ENCODE measurements at places on chromosomes 3 and 15.

DNA sequence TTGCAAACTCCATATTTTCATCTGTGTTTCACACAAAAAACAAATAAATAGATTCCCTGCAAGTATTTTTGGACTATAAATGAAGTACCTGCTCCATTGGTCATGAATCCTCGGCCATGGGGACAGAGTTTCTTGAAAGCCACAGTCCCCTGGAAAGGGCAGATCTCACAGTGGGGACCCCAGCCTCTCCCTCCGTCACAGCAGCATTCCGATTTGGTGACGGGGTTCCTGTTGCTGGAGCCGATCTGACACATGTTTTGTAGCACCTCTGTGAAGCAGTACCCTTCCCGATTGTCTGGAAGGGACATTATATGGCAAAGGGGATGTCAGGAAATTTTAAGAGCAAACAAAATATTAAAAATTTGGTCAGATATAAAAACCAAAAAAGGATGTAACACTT lies 96.2 kb downstream of the DUT start:
- DNase-seq, result no peak

DNA sequence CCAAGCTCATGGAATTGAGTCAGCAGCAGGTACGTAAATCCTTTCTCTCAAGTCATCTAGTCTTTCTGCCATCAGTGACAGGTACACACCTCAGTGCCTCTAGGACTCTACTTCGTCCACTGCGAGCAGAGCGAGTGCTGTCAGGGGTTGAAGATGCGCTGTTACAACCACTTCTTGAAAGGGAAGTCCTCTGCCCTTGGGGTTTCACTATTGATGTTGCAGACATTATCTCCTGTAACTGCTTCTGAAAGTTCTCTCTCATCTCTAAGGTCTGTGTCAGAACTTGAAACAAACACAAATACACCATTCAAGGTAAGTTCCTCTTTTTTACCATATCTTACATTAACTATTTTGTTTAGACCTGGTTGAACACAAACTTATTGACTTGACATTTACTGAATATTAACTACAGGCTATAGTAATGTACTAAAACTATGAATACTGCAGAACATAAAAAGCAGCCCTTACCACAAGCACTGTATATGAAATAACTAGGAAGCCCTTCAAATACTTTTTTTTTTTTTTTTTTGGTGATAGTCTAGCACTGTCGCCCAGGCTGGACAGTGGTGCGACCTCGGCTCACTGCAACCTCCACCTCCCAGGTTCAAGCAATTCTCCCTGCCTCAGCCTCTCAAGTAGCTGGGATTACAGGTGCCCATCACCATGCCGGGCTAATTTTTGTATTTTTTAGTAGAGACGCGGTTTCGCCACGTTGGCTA lies 41.5 kb downstream of the TOPBP1 start:
- DNase-seq, result no peak

DNA sequence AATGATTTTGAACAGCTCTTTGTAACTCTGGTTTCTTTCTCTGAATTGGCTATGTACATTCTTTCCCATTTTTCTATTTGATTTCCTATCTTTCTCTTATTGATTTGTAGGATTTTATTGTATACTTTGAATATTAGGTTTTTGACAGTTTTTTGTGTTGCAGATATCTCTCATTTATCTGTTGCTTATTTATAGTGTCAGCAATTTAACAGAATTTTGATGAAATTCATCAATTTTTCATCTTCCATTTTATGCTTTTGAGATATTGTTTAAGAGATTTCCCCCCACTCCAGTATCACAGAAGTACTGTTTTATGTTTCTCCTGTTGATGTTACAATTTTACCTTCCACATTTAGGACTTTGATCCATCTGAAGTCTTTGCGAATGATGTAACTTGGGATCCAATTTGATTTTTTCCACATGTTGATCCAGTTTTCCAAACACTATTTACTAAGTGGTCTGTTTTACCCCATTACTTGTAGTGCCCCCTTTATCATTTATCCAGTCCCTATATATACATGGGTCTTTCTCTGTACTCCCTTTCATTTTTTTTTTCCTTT lies 46.1 kb downstream of the XYLB start:
- no peak for DNase-seq

- DNase-seq, result no peak
Observed at GRCh38 chr3:139519998-139520737, 19.4 kb downstream of the RBP1 start.

DNA sequence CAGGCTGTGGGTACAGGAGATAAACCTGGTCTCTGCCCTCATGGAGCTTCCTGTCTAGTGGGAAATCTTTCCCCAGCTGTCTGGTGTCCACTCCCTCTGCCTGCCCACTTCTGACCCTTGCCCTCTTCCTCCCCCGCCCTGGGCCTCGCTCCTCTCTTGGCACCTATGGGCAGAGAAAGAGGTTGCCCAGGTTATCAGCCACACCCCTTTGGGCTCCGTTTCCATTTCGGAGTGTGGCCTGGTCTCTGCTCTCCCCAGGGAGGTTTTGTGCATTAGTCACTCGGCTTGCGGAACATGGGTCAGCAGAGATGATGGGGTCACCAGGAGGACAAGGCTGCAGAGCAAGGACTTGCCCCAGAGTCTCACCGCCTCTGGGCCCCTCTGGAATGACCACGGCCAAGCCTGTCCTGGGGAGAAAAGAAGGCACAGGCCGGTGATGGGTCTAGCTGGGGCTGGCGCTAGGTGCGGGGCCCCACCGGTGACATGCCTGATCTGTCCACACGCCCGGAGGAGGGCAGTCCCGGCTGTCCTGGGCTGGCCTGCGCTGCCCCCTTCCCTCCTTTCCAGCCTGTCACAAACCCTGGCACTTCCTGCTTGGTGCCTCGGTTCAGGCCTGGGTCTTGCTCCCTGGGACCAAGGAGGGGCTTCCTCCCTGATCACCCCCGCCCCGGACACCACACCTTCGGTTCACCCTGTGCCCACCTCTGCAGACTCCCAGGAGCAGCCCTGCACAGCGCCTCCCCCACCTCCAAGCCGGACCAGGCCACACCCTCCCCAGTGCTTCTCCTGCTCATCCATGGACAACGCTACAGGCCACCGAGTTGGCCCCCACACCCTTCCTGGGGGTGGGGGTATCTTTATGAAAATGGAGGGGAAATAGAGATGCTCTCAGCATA lies 35.6 kb upstream of the MUC4 start:
- no peak for DNase-seq

DNA sequence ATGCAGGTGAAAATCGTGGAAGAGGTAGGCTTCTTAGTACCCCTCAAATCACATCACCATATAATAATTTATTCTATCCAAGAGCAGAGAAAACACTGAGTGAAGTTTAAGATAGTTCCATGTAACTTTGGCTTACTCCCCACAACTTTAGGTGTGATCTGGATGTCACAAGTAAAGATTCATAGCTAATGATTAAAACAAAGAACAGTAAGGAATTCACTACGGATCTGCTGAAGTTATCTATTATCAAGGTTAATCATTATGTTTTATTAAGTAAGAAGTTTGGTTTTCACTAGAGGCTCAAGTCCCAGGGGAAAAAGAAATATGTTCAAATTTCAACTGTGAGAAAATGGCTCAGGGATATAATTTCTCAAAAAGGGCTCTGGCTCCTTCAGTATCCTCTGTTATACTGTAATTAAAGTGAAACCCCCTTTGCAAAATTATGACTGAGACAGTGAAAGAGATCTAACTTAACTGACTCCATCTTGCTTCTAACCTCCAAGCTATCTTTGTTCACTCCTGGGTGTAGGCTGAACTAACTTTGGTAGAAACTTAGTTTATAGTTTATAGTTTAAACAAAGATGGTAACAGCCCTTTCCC lies 17.1 kb downstream of the CD80 start:
- no peak for DNase-seq

- no peak for DNase-seq
Observed at GRCh38 chr3:100129941-100130340, 15.6 kb upstream of the FILIP1L start.

DNA sequence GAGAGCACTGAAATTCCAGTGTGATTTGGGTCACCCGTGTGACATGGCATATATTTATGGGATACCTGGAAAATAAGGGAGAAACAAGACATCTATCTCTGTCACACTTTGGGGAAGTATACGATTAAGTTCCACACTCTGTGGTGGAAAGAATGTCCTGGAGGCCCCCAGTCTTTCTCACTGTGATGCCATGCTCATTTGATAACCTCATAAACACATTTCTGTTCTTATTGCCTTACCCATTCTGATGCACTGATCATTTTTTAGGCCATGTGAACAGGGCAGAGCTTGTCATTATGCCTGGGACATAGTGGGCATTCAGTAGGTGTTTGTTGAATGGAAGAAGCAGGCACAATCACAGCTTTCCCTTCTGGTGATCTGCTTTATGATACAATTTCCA lies 349.4 kb upstream of the TPRG1 start:
- no peak for DNase-seq

- DNase-seq, result no peak
Observed at GRCh38 chr3:186985661-186986364, 55.5 kb downstream of the ST6GAL1 start.
